Breast epithelium (tissue), 4 donors: ENCODE measurements at places on chromosomes 13 and 19. TPM values are rescaled to one million over a fixed set of nuclear protein-coding genes. Genes with fewer than 3 reads are reported as not detected.
A peak's percentile ranks its signal among the peaks of the same experiment; 100 is the strongest.

GRCh38 chr19:42423462-42424344 is 3.5 kb downstream of the LIPE start:
- peak; percentile 85 for DNase-seq

DNA sequence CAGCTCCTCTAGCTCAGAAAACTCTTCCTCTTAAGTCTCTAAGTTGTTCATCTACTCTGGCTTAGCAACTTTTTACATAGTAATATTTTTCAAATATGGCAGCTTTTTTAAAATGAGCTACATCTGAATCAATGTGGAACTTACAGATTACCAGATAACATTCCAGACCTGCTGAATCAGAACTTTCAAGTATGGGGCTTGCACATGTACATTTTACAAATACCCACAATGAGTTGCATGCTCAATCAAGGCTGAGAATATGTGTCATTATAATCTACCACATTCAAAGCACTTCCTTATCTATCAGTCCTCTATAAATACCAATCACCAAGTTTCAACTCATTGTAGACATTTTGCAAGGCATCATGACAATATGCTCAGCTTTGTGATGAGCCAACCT is 383.1 kb downstream of the FGF14 start:
- DNase-seq: no peak

GRCh38 chr13:64767054-64767453 is 2463.1 kb downstream of the PCDH9 start:
- no peak for DNase-seq

GRCh38 chr13:38796890-38797289 is 110.0 kb downstream of the FREM2 start:
- DNase-seq: no peak

DNA sequence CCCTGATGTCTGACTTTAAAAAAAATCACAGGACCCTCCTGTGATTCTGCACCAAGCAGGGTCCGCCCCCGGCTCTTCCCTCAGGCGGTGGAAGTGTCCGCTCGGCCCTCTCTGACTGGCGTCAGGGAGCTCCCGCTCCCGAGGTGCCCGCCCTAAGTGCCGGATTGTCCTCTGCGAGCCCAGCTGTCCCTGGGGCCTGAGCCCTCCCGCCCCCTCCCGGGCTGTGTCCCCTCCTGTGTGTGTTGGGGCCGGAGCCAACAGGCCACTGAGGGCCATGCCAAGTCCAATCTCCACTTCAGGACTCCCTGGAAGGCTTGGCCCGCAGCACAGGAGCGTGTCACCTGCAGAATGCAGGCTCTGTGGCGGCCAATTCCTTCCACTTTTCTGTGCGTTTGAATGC is 25.4 kb downstream of the MAP2K2 start:
- no peak for DNase-seq

- no peak for DNase-seq
Observed at GRCh38 chr19:508204-509150, 1.2 kb downstream of the TPGS1 start.

DNA sequence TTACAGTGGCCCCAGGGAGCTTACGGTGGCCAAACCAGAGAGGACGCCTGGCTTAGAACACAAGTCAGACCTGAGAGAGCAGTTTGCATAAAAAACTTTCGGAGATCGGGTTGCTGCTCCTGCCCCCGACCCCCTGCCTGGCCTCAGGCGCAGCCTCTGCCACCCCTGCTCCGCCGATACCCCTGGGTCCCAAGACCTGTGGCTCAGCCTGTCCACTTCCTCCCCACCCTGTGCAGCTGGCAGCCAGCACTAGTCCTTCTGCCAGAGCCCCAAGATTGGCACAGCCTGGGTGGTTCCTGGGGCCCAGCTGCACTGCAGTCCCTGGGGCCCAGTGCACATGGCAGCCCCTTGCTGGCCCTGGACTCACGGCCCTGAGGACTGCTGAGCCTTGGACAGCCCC is 56.2 kb upstream of the SOX1 start:
- no peak for DNase-seq

GRCh38 chr13:48720621-48721020 is 66.9 kb downstream of the CYSLTR2 start:
- DNase-seq: no peak

GRCh38 chr19:2213799-2214198 is 22.3 kb downstream of the PLEKHJ1 start:
- DNase-seq: no peak

- no peak for DNase-seq
Observed at GRCh38 chr13:26680123-26680450, 80.5 kb downstream of the GPR12 start.

GRCh38 chr13:107743526-107743925 is 471.8 kb downstream of the LIG4 start:
- no peak for DNase-seq

FUT1 gene
- 0.48 TPM for total RNA-seq

CRLF1 gene
- 21.0 TPM for total RNA-seq

TRIM13 gene
- 16.0 TPM for total RNA-seq
